ENCODE measurements at places on chromosomes 2 and 18.

GRCh38 chr2:16207151-16207550, 266.8 kb downstream of the MYCN start:
- no peak for DNase-seq

- no peak for DNase-seq
Measured at GRCh38 chr2:70523996-70524965, 29.3 kb downstream of the TGFA start.

DNA sequence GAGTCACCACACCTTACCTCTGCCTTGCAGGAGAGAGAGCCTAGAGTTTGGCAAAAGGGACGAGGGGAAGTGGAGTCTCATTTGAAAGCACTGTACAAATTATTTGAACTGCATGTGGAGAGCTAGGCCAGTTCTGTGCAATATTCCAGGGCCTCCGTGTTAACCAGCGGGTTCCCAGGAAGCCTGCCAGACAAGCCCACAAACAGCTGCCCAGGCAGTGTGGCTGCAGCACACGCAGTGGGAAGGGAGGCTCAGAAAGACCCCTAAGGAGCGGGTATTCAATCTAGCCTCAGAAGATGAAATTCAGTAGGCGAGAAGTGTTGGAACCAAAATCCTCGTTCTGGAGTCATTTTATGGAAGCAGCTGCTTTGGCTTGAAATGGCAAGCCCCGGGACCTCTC, 30.7 kb downstream of the CNGA3 start:
- no peak for DNase-seq

- no peak for DNase-seq
Measured at GRCh38 chr2:199428291-199428690, 29.4 kb downstream of the SATB2 start.

All from stimulated activated CD8-positive, alpha-beta memory T cell treated with anti-CD3 and anti-CD28 coated beads, Interleukin-7, amount 100 ng/mL, for 24 hours (primary cell).